ENCODE measurements at places on chromosomes 13 and 19. TPM values are rescaled to one million over a fixed set of nuclear protein-coding genes. Genes with fewer than 3 reads are reported as not detected.

The C1QTNF9B gene
- not detected for total RNA-seq

The CYP2A7 gene
- not detected for total RNA-seq

The NECTIN2 gene
- total RNA-seq, result not detected

The ZNF738 gene
- total RNA-seq, result 27.1 TPM

The SLC1A6 gene
- total RNA-seq, result not detected

The HSD17B14 gene
- total RNA-seq, result 2.9 TPM

The ZNF497 gene
- 4.4 TPM for total RNA-seq

The UBAC2 gene
- 52.9 TPM for total RNA-seq

The IGFL3 gene
- not detected for total RNA-seq

The COX7A1 gene
- total RNA-seq, result not detected

The COMP gene
- not detected for total RNA-seq

The CPB2 gene
- total RNA-seq, result not detected

The ZNF835 gene
- 10.1 TPM for total RNA-seq

The TTC9B gene
- not detected for total RNA-seq

The TRPC4 gene
- total RNA-seq, result not detected

The CFD gene
- total RNA-seq, result 0.79 TPM

The ZIM2 gene
- total RNA-seq, result not detected

The FSD1 gene
- total RNA-seq, result 3.4 TPM

The SLC10A2 gene
- total RNA-seq, result not detected

The PCDH17 gene
- not detected for total RNA-seq
